ENCODE measurements at places on chromosomes 4 and X. TPM values are rescaled to one million over a fixed set of nuclear protein-coding genes. Genes with fewer than 3 reads are reported as not detected.

Gene TMEM129
- total RNA-seq, result 16.2 TPM

Gene RBMXL3
- not detected for total RNA-seq

Gene F8A1
- 43.3 TPM for total RNA-seq

Gene SRPK3
- total RNA-seq, result not detected

Gene TAF9B
- total RNA-seq, result 23.0 TPM

Gene DMRTC1
- not detected for total RNA-seq

Gene XK
- not detected for total RNA-seq

Gene AREG
- total RNA-seq, result 0.74 TPM

Gene RGN
- not detected for total RNA-seq

Gene APLN
- total RNA-seq, result 0.36 TPM

GRCh38 chrX:2462780-2463179, 38.0 kb downstream of the DHRSX start:
- DNase-seq, result no peak

DNA sequence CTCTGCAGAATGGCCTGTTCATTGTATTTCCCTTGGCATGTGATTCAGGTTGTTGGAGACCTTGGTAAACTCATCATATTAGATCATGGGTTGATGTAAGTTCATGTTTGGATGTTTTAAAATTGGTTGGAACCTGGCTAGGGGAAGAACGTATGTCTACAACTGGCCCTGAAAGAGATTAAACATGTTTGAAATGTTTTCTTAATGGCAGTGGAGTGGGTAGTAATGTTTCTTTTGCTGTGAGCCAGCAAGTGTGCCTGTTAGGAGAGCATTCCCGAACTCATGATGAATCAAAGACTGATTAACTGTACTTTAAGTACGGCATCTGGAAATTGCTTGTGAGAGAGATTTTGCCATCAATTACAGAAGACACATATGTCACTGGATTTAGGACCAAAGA, 44.5 kb upstream of the SLC4A4 start:
- no peak for DNase-seq

GRCh38 chr4:174549721-174550120, 27.4 kb upstream of the HPGD start:
- no peak for DNase-seq

- no peak for DNase-seq
Measured at GRCh38 chr4:128322986-128323385, 35.4 kb upstream of the PGRMC2 start.

DNA sequence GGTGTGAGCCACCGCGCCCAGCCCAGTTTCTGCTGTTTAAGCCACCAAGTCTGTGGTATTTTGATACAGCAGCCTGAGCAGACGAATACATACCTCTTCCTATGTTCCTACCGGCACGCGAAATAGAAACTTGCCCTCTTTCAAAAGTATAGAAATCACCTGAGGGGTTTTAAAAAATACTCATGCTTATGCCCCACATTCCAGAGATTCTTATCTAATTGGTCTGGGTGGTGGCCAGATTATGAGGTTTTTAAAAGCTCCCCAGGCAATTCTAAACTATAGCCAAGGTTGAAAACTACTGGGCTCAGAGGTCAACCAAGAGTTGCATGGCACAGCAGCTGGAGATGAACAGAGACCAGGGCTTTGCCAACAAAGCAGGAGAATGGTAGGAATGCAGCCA, 24.9 kb upstream of the HUWE1 start:
- no peak for DNase-seq

DNA sequence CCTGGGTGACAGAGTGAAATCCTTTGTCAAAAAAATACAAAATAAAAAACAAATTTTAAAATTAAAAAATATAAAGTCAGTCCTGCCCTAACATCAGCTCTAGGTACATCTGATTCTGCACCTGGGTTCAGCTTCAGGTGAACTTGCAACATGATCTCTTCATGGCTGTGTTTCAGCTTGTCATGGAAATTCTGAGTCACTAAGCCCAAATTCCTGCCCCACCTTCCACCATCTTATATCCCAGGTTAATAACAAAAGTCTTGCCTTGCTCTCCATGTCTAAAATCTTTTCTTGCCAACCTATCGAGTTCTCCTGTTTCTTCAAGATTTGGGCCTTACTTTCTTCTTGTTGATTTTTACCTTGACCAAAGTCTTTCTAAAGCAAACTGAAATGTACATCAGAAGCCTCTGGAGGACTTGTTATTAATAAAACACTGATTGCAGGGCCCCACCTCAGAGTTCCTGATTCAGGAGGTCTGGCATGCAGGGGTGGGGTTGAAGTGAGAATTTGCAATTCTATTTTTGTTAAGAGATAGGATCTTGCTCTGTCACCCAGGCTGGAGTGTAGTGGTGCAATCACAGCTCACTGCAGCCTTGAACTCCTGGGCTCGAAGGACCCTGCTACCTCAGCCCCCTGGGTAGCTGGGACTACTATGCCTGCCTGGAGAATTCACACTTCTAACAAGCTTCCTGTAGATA, 125.8 kb upstream of the VCX3A start:
- DNase-seq, result no peak

DNA sequence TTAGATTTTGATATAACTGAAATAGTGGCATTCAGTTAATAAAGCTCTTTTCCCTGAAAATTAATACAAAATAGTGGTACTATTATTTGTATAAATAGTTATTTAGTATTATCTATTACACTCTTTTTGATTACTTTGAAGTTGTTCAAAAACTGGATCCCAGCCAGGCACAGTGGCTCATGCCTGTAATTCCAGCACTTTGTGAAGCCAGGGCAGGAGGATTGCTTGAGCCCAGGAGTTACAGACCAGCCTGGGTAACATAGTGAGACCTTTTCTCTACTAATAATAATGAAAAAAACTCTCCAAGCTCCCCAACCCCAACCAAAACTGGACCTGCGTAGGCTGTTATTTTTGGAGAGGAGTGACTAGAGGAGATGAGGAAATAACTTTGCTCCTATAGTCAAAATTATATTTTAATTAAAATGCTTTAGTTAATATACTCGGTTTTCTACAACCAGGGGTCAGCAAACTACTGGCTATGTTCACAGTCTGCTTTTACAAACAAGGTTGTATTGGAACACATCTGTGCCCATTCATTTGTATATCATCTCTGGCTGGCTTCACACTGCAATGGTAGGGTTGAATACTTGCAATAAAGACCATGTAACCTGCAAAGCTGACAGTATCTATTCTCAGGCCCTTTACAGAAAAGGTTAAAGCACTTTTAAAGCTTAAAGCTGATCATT, 27.6 kb downstream of the GUCY1A1 start:
- DNase-seq, result no peak

GRCh38 chr4:108693819-108694218, 43.4 kb downstream of the OSTC start:
- no peak for DNase-seq

DNA sequence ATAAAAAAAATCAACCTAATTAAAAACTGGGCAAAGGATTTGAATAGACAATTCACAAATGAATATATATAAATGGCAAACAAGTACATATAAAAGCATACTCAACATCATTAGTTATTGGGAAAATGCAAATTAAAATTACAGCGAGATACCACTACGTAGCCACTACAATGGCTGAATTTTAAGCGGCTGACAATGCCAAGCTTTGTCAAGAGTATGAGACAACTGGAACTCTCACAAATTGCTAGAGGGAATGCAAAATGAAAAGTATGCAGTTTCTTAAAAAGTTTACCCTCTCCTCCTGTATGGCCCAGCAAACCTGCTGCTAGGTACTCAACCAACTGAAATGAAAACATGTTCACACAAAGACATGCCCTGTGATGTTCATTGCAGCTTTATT, 34.8 kb downstream of the ZFP42 start:
- no peak for DNase-seq

DNA sequence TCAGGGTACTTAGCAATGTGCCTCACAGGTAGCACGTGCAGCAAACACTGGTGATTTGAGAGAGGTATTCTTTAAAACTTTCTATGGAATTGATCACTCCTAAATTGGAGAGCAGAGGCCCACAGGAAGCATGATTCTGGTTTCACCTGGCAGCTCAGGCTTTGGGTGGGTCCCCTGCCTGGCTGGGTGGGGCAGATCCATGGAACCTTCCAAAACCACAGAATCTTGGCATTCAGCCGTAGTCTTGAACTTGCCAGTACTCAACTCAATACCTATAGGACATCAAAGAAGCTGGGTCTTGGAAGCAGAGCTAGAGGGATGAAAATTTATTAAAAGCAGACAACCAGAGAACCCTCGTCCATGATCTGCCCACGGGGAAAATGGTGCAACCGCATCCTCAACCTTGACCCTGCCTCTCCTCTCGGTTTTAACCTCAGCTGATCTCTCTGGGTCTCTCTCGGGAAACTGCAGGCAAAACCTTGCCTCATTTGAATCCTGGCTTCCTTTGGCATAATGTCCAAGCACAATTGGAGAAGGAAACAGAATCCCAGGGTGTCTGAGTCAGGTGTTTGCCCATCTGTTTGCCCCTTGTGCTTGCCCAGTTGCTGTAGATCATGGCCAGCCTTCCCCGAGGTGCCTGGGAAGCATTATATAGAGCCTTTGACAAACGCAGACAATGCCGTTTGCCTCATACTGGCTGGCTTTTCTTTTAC, 22.9 kb downstream of the OTOP1 start:
- DNase-seq, result no peak

GRCh38 chrX:67568769-67569168, 24.9 kb downstream of the AR start:
- no peak for DNase-seq

GRCh38 chr4:40978548-40978947, 228.8 kb downstream of the NSUN7 start:
- DNase-seq, result no peak

DNA sequence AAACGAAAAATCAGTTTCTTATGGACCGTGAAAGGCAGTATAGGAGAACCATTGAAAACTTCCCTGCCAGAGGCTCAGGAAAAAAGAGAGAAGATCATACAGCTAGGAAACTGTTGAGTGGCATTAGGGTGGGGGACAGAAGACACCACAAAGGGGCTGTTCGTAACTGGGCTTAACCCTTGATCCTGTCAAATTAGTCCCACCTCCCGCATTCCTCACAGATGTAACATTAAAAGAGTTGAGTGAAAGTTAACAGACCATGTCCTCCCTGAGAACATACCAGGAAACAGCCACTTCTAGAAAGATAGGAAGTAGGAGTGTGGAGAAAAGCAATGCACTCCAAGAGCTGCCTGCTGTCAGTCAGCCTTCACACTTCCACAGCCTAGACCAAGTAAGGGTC, 8.7 kb downstream of the SHROOM4 start:
- no peak for DNase-seq

DNA sequence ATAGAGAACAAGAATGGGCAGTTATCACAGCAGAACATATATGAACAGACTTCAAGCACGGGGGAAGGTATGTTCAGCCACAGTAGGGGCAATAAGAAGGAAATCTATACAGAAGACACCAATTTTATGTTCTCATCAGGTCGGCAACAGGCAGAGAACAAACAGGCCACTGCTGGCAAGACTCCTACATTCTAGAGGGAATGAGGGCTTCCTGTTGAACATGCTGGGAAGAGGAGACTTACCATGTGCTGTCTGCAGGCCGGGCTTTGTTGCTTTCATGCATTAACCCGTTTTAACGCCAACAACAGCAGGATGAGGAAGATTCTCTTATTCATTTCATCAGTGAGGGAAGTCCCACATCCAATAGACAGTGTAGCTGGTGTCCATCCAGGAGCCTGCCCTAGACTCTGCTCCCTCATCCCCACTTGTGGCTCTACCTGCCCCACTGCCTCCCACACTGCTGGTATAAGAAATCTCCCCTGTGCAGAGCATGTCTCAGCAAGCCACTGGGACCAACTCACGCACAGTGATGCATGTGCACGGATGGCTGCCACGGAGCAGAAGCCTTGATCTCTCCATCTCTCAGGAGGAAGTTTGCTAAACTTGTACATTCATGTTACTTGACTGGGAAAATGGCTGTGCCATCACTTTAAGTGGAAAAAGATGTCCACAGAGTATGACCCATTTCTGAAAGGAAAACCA, 84.5 kb downstream of the ACOX3 start:
- no peak for DNase-seq

- no peak for DNase-seq
Measured at GRCh38 chrX:9867226-9867625, 81.0 kb downstream of the SHROOM2 start.

GRCh38 chr4:7861440-7861881, 78.2 kb downstream of the AFAP1 start:
- no peak for DNase-seq

- no peak for DNase-seq
Measured at GRCh38 chrX:79369871-79370270, 2.7 kb upstream of the ITM2A start.

DNA sequence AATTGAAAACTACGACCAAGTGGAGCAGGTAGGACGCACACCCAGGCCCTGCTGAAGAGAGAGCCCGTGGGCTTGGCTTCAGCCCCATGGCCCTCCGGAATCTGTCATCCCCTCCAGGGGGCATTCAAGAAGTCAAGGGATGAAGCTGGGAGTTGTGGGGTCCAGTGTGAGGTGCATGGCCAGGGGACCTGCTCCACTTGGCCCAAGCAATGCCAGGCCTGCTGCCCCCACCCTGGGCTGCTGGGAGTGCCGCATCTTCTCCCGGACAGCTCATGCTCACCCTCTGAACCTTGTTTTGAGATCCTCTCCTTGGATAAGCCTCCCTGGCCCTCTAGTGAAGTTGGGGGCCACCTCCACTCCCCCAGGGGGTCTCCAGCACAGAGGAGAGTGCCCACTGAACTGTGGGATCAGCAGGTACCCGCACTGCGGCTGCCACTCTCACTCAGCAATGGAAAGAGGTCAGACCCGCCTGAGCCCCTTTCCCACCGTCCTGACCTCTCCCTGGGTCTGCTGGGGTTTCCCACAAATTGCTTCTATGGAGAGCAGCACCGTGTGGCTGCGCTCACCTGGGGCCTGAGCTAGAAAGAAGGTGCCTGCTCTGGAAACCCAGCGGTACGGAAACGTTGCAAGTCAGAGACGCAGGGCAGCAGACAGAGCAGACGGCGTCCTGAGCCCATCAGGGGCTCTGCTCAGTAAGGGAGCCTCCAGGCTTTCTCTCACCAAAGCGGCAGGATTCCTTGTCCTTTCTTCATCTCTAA, 5.0 kb upstream of the ABLIM2 start:
- DNase-seq, result no peak

GRCh38 chr4:182711211-182711610, 206.0 kb downstream of the DCTD start:
- no peak for DNase-seq

- DNase-seq, result no peak
Measured at GRCh38 chr4:137635601-137636000, 103.3 kb upstream of the PCDH18 start.

- no peak for DNase-seq
Measured at GRCh38 chrX:53246231-53246630, 21.2 kb upstream of the KDM5C start.

DNA sequence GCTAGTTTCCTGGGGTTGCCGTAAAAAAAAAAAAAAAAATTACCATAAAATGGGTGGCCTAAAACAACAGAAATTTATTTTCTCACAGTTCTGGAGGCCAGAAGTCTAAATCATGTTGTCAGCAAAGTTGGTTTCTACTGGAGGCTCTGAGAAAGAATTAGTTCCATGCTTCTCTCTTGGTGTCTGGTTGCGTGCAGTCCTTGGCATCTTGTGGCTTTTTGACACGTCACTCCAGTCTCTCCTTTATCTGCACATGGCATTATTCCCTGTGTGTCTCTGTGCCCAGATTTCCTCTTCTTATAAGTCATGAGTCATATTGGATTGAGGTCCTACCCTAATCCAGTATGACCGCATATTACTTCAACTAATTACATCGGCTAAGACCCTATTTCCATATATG, 38.7 kb downstream of the SPATA4 start:
- DNase-seq, result no peak
